Large intestine (tissue), 12 donors: ENCODE measurements at places on chromosomes 5 and 9. TPM values are rescaled to one million over a fixed set of nuclear protein-coding genes. Genes with fewer than 3 reads are reported as not detected.

DNA sequence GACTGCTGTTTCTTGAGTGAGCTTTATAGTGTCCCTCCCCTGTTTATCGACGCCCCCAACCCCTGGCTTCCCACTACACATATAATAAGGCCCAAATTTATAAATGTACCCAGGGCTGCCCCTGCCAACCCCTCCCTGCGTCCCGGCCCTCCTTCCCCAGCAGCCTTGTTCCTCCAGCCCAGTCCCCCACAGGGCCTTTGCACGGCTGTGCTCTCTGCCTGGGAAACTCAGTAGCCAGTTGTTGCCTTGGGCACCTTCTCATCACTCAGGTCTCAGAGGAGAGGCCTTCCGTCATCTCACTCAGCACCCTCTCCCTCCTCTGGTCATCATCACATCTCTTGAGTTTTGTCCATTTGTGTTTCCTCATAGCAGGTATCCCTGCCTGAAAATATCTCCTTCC lies 15.8 kb upstream of the UNC5A start:
- no peak for DNase-seq

GRCh38 chr9:1979741-1980367 lies 35.3 kb upstream of the SMARCA2 start:
- DNase-seq: no peak

- DNase-seq: no peak
Measured at GRCh38 chr9:35517131-35517530, 27.2 kb downstream of the RUSC2 start.

GRCh38 chr9:126448865-126449577 lies 122.4 kb downstream of the MVB12B start:
- no peak for DNase-seq

The DAB2 gene
- 178 TPM for polyA plus RNA-seq
